CMK (cell line): ENCODE measurements at places on chromosomes 11 and 22.

DNA sequence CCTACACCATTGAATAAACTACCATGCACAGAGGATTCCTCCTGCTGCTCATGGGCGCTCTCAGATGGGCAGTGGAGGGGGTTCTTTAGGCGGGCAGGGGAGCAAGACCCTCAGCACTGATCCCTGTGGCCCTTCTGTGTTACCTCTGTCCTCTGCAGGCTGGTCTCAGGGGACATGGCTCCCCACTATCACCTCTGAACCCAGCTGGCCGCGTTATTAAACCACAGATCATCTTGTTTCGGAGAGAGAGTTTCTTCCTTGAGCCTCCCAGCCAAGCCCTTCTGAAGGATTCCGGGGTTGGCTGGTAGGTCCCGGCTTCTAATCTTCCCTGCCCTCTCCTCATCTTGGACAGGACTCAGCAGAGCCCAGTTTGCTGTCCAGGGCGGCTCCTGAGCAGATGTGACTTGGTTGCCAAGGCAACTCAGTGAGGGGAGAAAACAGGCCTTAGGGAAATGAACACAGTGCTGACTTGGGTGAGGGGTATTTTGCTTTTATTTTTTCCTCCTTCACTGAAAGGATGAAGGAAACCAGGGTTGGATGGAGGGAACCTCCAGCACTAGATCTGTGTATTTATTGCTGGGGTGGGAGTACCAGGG lies 13.3 kb downstream of the APOL3 start:
- DNase-seq: no peak

GRCh38 chr11:6631361-6631890 lies 12.2 kb upstream of the TPP1 start:
- no peak for DNase-seq

- no peak for DNase-seq
Measured at GRCh38 chr11:27757953-27758352, 57.7 kb upstream of the BDNF start.

- DNase-seq: no peak
Measured at GRCh38 chr11:133823614-133824013, 21.7 kb downstream of the SPATA19 start.

GRCh38 chr11:10564696-10565318 lies 3.7 kb downstream of the LYVE1 start:
- no peak for DNase-seq

DNA sequence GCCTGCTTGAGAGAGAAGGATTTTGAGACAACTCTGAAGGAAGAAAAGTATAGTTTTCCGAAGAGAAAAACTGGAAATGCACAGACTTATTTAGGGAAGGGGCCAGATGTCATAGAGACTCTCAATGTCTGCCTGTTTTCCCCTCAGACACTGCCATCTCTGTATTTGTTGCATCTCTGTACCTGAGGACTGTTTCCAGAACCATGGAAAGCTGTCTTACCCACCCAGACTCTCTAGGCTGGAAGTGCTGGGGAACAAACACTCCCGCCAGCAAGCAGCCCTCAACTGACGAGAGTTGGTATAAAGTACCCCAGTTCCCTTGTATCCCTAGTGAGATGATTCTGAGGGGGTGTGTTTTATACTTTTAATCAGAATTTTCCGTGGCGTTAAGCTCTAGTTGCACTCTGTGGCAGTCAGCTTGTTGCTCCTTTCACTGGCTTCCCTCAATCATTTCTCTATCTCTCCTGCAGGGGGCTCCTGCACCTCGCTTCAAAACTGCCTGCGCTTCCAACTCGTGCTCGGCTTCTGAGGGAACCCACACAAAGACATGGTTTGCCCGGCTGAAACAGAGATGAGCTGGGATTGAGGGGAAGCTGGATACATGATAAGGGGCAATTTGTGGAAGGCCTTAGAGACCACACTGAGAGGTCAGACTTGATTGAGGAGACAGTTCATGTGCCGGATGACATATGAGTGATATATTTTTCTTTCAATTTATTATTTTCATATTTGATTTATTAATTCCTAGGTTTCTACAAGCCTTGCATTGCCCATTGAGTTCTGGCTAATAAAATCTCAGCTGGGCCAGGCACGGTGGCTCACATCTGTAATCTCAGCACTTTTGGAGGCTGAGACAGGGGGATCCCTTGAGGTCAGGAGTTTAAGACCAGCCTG lies 36.9 kb upstream of the CLPB start:
- no peak for DNase-seq

DNA sequence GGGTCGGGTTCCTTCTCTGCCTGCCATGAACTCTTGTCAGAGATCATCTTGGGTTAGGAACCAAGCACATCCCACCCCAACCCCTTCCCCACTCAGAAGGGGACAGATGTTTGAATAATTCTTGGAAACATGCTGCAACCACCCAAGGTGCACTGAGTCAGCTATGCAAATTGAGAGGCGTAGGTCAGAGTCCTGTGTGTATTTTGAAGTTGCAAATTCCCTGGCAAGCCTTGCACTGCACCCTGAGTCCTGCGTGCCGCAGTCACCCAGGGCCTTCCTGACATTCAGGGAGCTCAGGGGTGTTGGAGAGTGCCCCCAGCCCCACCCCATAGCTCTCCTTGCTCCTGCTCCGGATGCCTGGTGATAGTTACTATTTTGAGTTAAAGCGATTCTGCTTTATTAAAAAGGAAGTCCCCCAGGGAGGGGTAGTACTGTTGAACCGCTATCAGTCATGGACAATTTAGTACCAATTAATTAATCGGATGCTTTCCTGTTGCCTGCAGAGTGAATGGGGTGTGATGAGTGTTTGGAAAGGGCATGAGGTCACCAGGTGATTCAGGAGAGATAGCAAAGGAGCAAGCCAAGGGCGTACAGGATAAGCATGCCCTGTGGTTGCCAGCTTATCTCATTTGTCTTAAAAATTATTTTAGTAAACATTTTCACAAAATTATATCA lies 123.7 kb downstream of the GRIK4 start:
- DNase-seq: peak; percentile 72

- peak; percentile 11 for DNase-seq
Measured at GRCh38 chr22:36156515-36157419, 3.8 kb downstream of the APOL3 start.

DNA sequence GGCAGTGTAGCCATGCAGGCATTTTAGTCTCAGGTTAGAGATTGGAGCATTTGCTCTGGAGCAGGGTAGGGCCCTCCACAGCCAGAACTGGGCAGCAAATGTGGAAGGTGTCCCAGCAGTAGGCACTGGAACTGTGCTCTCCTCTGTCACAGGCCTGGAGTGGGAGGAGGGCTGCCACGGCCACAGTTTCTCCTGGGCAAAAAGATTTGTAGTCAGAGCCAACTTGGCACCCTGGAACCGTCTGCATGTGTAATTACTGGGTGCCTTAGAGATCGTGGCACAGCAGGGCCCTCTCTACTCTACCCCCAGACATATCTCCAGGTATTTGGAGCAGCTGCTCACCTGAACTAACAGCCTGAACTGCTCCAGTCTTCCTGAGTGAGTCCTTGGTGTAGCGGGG lies 93.7 kb downstream of the ZC3H12C start:
- DNase-seq: no peak

DNA sequence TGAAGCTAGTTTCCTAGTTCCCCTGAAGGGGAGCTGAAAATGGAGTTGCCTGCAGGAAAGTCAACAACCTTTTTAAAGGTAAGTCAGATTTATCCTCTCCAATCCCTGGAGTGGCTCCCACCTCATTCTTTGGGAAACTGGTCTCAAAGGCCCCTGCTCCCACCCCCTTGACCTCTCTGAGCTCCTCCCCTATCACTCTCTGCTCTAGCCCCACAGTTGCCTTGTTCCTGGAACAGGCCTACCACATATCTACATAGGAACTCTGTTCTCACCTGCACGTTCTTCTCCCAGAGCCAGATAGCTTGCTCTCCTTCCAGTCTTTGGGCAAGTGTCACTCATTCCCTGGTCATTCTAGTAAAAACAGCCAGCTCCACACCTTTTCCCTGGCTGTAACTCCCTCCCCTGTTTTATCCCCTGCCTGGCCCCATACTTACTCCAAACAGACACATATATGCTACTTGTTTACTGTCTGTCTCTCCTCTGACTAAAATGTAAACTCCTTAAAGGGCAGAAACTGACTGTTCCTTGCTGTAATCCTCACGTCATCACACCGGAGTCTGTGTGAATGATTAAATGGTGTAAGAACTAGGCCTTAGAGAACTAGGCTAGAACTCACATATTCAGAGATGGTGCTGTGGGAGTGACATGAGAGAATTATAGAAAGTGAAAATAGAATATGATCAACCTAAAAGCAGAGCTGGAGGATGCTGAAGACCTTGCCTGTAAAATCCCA lies 53.3 kb downstream of the TCF20 start:
- DNase-seq: no peak

- no peak for DNase-seq
Measured at GRCh38 chr22:43186272-43187170, at the start of gene TTLL12. TTLL12 (minus strand) TSS chr22:43187134; CDS start chr22:43187069, 65 bp downstream.

DNA sequence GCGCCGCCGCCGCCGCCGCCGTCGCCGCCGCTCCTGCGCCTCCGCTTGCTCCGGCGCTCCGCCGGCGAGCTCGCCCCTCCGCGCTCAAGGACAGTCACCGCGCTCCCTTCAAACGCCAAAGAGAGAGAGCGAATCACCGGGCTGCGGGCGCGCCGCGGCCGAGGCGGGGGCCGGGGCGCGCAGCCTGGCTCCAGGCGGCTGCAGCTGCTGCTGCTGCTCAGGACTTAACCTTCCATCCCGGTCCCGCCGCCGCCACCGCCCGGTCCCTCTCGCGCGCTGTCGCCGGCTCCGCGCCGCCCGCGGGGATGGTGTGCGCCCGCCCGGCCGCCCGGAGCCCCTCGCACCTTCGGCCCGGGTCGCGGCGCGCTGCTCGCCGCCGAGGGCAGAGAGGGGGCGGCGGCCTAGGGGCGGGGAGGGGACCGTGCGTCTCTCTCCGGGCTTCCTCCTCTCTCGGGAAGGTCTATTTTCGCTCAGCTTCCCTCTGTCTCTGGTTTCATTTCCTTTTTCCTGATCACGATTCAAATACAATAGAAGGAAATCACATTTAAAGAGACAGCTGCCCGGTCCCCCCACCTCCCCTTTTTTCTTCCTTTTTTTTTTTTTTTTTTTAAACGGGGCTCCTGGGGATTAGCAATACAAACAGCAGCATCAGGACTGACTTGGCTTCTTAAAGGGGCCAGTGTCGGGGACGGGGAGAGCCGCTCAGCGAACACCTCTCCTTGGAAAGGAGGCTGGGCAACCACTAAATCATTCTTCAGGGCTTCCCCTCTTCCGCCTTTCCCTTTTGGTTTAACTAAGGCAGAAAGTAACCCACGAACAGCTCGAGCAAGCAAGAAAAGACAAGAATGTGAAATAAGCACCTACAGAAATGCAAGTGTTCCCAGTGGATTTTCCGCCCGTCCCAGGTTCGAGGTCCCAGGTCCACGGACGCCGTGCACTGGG lies 22.1 kb downstream of the LMO2 start:
- DNase-seq: no peak

GRCh38 chr11:1597331-1597993 lies 632 bp downstream of the KRTAP5-2 start:
- no peak for DNase-seq

DNA sequence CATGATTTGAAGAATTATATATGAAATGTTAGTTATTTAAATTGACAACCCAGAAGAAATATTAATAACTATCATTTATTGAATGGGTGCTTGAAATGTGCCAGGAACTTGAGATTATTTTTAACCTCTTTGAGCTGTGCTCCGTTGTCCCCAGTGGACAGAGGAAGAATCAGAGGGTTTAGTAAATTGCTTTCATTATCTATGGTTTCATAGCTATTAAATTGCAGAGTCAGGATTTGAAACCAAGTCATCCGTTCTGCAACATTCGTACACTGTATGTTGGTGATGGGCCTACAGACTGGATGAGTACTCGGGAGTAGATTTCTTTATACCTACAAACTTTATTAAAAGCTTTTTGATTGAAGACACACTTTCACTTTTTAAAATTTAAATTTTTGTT lies 4.9 kb downstream of the HSD17B12 start:
- no peak for DNase-seq

DNA sequence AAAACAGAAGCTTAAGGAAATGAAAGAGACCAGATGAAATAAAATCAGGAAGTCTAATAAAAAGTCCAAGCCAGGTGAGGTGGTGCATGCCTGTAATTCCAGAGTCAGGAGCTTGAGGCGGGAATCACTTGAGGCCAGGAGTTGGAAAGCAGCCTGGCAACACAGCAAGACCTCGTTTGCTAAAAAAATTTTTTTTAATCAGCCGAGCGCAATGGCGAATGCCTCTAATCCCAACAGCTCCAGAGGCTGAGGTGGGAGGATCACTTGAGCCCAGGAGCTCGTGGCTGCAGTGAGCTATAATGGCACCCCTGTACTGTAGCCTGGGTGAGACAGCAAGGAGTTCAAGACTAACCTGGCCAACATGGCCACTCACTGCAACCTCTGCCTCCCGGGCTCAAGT lies 8.0 kb downstream of the RAB6A start:
- no peak for DNase-seq

DNA sequence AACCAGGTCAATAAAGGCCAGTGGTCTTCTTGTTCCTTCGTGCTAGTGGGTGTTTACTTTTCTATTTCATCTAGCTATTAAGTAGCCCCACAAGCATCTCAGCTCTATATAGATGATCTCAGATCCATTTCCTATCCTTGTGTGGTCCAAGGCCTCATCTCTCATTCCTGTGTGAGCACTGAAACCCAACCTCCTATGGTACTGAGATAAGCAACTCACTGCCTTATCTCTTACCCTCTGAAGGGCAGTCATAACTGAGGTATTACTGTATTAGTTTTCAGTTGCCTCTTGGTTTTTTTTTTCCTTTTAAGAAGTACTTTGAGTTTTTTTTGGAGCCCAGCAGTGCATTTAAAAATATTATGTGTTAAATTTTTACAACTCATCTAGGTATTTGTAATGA lies 28.3 kb downstream of the ACER3 start:
- DNase-seq: no peak

DNA sequence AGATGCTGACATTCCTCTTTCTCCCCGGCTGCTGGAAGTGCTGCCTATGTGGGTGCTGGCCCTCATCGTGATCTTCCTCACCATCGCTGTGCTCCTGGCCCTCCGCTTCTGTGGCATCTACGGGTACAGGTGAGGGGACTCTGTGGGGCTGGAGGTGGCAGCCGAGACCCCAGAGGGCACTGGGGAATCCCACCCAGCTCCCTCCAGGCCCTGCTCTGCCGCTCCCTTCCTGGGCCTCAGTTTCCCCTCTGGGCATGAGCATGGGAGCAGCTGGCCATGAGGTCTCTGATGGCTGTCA lies 21.8 kb downstream of the CSF2RB start:
- DNase-seq: no peak

GRCh38 chr11:99419991-99420390 lies 399.2 kb downstream of the CNTN5 start:
- DNase-seq: no peak

DNA sequence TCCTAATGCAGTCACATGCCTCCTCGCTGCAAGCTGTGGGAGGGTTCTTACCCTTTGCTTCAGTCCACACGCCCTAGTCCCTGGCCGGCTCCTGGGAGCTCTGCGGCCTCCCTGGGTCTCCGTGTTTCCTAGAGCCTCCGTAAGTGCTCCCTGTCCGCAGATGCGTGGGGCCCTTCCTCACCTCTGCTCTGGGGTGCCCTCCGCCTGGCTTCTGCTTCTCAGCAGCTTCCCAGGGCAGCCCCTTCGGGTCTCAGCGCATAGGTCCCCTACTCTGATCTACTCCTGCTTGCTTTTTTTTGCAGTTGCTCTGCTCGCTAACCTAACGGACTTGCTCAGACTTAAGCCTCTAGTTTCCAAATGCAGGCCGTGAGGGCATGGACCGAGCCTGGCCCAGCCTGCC lies 22.4 kb downstream of the CAPN1 start:
- no peak for DNase-seq

- no peak for DNase-seq
Measured at GRCh38 chr11:126384449-126385070, 29.1 kb downstream of the ST3GAL4 start.
